Activated naive CD4-positive, alpha-beta T cell (primary cell): ENCODE measurements at places on chromosomes 5 and 9.

- no peak for DNase-seq
Observed at GRCh38 chr5:147234825-147235635, at the start of gene STK32A. Gene STK32A (plus strand): TSS chr5:147235026. CDS start chr5:147239635, 4,609 bp downstream.

- DNase-seq = peak; percentile 52
Observed at GRCh38 chr5:160506006-160507004, 84.7 kb downstream of the PTTG1 start.

DNA sequence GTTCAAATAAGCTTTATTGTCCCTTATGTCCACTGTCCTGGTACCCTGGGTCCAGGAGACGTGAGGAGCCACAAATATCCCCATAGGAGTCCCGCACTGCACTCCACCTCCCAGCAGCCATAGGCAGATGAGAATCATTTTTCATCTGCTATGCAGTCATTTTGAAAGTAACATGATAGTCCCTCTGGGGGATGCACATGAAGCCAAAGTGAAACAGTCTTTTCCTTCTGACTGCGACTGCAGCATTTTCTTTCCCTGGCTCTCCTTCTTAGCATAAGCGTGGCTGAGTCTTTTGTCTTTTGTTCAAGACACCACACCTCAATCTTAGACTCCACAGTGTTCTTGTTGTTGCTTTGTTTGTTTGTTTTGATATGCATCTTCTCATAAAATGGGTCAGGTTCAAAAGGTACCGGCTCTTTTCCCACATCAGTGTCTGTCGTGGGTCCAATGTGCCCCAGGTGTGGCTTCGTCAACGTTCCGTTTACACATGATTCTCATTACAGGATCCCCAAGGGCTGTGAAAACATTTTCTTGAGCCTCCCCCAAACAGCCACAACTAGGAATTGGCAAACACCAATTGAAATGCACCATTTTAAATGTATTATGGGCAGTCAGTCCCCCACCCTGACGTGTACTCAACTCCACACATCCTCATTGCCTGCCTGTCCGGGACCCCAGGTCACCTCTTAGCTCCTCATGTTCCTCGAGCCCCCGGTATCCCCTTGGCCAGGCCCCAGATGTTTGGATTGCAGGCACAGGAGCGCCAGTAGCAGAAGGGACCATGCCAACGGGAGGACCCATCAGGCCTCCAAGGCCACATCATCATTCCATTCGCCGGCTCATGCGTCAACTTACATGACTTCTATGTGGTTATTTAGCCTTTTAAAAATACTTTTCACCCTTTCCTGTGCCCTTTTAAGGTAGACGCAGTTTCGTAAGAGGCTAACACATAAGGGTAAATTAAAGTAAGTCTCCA lies 237.8 kb upstream of the DAPK1 start:
- no peak for DNase-seq

DNA sequence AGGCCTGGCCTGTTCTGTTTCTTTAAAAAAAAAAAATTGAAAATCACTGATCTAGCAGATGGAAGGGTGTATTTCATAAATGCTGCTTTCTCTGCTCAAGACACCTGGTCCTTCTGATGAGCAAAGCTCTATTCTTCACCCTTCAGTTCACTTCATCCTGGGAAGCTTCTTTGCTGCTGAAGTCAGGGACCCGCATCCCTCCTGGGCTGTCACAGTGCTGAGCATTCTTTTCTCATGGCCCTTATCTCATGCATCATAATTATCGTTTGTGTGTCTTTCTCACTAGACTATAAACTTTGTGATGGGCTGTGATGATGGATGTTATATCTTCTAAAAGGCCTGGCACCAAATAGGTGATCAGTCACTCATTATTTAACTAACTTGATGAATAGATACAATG lies 461.0 kb downstream of the GADD45G start:
- DNase-seq = no peak

DNA sequence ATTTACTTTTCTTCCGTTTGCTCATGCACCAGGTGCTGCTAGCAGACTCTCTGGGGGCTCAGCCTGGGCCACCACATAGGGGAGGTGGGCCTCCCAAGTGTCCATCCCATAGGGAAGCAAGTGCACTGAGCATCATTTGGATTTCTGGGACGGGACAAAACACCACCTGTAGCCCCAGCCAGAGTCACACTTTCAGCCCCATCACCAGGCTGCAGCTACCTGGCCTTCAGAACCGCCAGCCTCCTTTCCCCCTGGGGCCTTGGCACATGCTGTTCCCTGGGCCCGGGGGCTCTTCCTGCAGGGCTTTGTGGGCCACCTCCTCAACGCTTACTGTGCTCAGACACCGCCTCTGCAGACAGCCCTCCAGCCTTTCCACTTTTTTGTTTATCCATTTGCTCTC lies 19.6 kb upstream of the SUSD3 start:
- no peak for DNase-seq

GRCh38 chr5:155264809-155265208 lies 251.3 kb downstream of the KIF4B start:
- DNase-seq = no peak

GRCh38 chr5:83895860-83896259 lies 175.2 kb upstream of the HAPLN1 start:
- no peak for DNase-seq

GRCh38 chr5:132433141-132433540 lies 57.4 kb downstream of the IRF1 start:
- DNase-seq = no peak

DNA sequence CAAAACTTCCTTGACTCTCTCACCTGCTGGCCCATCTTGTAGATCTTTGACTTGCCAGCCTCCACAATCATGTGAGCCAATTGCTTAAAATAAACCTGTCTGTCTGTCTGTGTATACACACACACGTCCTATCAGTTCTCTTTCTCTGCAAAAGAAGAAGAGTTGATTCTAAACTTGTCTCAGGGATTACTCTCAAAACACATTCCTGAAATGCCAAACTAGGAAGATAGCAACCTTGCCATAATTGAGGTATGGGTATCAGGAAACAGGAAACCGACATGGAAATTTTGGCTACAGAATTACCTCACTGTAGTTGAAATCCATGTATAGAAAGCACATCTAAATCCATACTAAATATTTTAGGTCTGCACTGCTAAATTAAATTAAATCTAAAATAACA lies 483.4 kb downstream of the PLK2 start:
- no peak for DNase-seq

DNA sequence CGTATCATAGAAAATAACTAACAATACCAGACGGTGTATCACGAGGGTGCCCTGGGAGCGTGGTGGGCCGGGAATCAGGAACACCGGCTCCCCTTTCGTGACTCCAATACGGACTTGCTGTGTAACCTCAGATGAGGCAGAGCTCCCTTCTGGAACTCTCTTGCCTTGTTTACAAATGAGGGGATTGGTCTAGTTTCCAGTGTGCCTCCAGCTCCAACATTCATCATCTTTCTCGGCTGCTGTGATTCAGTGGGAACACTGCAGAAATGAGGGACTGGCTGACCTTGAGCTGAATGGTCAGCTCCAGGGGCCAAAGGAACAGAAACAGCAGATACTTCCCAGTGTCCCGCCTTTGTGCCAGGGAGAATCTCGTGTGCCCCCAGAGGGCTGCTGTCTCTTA lies 22.6 kb upstream of the TGFBI start:
- no peak for DNase-seq

- DNase-seq = no peak
Observed at GRCh38 chr5:134958755-134959154, 9.0 kb upstream of the CATSPER3 start.

- DNase-seq = no peak
Observed at GRCh38 chr9:23823986-23824829, 1.8 kb downstream of the ELAVL2 start.

GRCh38 chr5:25006237-25006636 lies 361.5 kb upstream of the CDH10 start:
- no peak for DNase-seq

DNA sequence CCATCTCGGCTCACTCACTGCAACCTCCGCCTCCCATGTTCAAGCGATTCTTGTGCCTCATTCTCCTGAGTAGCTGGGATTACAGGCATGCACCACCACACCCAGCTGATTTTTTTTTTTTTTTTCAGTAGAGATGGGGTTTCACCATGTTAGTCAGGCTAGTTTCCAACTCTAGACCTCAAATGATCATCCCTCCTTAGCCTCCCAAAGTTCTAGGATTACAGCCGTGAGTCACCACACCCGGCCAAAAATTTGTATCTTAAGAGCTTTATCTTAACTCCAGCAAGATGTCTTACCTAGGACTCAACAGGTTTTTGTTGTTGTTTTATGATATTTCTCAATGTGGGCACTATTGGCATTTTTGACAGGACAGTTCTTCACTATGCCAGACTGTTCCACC lies 27.9 kb downstream of the LYRM7 start:
- DNase-seq = no peak

DNA sequence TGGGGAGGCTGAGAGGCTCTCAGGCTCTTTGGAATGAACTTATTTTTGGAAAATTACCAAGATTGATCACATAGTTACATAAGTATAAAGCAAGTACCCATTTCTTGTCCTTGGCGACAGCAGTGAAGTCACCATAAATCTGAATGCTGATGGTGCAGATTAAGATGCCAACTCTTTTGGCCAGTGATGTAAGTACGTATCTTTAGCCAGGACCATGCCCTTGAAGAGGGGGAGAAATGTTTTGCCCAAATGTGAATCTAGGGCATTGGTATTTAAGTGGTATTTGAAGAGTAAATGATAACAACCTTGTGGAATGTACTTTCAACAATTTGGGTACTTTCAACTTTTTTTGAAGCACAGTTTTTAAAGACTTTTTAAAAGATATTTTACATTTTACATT lies 68.2 kb upstream of the RAD23B start:
- DNase-seq = no peak

- no peak for DNase-seq
Observed at GRCh38 chr5:10335711-10336470, 17.6 kb upstream of the MARCHF6 start.

GRCh38 chr5:139814191-139814601 lies 18.6 kb downstream of the PSD2 start:
- no peak for DNase-seq

DNA sequence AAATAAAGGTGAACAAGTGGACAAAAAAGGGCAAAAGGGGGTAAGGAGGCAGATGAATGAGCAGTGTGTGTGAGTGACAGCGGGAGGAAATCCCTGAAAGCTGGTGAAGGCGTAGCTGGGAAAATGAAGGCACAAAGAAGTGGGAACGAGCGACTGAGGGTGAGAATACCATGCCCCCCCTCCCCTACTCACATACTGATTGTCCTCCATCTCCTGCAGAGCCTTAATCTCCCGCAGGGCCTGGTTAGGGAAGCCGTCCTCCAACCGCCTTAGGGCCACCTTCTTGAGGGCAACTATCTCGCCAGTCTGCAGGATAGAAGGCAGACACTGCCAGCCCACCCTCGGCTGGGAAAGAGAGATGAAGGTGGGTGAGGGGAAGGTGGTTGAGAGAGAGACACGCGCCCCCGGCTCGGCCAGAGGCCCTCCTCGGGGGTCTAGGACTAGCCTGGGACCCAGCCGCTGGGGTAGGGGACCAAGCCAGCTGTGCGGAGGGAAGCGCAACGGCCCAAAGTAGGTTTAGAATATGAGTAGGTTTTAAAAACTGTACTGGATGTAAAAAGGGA lies 522 bp downstream of the CDK20 start:
- DNase-seq = no peak

DNA sequence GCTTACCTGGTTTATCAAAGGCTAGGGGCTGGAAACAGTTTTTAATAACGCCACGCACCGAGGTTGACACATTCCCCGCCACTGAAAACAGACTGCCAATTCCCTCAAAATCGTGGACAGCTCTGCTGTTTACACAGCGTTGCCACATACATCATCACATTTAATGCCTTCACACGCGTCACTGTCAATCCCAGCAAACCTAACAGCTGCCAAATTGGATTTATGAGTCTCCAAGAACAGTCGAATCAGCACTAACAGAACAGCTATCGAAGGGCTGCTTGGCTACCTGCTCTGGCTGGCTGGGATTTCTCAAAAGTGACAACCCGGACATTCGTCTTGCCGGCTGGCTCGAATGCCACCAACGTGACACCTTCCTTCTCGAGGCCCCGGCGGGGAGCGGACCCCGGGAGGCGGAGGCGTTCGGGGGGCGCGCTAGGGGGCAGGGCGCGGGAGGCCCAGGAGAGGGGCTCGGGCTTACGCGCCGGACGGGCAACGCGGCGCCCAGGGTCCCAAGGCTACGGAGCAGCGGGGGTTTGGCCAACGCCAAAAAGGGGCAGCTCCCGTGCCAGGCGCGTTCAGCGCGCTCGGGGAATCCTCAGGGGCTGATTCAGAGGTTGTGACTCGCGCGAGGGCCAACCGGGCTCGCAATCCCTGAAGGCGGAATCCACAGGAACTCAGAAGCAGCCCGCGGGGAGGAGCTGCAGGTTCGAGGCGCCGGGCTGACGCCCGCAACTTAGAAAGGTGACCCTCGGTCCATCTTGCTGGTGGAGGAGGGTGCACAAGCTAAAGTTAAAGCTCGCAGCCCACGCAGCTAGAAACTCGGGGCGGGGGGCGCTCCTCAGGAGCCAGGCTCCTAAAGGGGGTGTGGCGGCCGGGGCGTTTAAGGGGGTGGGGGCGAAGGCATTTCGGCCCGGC lies 1.2 kb downstream of the CDC14B start:
- DNase-seq = no peak

DNA sequence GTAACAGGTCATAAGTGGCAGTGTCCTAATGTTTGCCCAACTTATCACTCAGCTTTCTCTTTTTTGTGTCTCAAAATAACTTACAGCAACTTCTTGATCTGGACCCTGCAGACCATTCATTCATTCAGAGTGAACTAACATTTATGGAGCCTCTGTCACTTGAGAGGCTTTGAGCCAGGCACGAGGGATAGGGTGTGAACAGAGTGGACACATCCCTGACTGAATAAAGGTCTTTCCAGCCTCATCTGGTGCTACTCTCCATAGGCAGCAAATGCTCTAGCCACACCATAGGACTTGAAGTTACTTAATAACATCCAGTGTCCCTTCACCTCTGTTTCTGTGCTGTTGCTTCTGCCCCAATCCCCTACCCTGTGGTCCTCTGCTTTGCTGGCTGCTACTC lies 212.1 kb upstream of the FBN2 start:
- DNase-seq = no peak

DNA sequence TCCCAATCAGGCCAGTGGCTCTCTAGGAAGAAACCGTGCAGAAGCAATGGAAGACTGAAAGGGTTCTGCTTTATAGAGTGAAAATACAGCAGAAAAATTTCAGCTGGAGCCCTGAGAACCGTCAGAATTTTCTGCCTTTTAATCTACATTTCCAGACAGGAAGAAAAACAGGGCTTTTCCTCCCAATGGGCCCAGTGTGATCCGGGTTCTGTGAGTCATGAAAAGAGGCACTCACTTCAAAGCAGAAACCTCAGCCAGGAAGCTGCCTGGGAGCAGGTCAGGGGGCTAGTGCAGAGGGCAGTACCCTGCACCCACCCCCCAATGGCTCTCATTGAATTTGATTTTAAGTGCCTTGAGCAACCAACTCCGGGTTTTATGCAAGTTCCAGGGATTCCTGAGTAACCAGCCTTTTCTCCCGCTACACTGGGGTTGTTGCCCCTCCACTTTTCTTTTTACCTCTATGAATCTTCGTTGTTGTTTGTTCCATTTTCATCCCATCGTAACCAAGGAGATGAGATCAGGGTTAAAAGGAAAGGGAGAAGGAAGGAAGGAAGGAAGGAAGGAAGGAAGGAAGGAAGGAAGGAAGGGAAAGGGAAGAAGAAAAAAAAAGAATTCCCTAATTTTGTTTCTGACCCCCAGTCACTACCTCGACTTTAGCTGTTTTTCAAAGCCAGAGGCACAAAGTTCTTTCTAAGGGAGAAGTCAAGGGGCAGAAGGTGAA lies 1.3 kb downstream of the BARHL1 start:
- no peak for DNase-seq
